ENCODE measurements at places on chromosomes 4 and X.

DNA sequence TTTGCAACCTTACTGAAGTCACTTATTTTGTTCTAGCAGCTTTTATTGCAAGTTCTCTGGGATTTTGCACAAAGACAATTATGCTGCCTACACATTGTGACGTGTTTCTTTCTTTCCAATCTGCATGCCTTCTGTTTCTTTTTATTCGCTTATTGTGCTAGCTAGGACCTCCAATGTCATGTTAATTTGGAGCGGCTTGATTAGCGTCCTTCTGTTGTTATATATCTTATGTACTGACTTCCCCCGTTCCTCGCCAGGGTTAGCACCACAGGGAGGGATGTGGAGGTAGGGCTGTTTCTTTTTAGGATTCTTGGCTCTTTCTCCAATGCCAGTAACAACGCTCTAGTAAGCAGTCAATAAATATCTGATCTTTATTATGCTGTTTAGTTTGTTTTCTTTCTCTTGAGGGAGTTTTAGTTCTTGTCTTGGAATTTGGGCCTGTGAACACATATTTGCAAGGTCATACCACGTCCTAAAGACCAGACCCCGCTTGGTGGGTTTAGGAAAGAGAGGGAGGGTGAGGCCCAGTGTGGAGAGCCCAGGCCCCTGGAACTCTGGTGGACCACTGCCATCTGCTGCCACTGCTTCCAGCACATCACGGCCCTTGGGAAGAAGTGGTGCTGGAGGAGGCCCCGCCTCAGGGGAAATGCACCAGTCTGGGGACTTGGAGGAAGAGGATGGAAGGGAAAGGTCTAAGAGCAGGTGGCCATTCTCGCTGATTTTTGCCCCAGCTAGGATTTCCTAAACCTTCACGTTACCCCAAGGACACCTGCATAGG lies 129.1 kb downstream of the TRIML1 start:
- DNase-seq = no peak

DNA sequence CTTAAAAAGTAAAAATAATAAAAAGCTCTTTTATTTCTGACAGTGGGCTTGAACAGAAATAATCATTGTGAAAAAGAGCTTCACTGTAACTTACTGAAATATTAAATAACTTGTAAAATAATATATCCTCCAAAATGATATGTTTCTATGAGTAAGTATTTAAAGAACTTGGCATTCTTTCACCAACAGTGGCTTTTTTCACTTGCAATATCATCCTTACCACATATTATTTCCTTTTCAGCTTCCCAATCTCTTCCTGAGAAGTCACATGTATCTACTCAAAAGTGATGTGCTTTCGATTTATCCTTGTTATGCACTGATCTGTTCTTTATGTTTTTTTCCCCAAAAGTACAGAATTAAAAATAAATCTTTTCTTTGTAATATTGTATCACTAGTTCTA lies 2.2 kb upstream of the PCDH18 start:
- no peak for DNase-seq

DNA sequence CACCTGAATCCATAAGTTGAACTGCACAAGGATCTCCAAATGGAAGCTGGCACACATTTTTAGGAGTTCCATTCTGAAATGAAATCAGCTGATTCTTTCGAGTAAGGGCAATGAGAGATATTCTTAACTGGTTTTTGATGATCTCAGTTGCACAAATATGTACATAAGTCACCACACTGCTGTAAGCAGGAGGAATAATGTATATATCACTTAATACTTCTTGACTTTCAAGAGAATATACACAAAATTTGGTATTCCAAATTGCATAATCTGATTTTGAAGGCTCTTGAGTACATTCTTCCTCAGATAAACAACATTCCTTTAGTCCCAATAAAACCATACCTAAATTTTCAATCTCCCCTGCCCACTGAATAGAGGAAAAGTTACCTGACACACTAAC lies 8.2 kb downstream of the FANCB start:
- no peak for DNase-seq

DNA sequence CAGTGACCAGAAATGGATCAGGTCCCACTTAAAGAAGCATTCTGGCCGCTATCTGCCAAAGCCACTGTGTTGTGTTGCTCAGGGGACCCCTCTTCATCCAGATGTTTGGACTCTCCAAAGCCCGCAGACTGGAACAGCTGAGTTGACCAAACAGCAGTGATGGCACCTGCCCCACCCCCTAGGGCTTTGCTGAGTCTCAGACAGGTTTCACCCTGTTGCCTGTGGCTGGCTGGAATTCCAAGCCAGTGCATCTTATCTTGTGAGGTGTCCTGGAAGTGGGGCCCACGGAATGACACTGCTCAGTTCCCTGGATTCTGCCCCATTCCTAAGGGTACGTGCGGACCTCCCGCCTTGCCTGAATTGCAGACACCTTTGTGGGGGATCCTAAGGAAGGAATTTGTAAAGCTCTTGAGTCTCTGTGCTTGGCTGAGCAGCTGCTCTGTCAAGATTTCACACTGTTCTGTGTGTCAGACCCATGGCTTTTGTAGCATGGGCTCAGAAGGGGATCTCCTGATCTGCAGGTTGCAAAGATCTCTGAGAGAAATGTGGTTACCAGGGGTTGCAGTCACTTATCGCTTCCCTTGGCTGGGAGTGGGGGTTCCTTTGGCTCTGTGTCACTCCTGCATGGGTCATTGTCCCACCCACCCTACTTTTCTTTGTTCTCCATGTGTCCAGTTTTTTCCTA lies 1707.9 kb upstream of the PCDH10 start:
- DNase-seq = no peak

DNA sequence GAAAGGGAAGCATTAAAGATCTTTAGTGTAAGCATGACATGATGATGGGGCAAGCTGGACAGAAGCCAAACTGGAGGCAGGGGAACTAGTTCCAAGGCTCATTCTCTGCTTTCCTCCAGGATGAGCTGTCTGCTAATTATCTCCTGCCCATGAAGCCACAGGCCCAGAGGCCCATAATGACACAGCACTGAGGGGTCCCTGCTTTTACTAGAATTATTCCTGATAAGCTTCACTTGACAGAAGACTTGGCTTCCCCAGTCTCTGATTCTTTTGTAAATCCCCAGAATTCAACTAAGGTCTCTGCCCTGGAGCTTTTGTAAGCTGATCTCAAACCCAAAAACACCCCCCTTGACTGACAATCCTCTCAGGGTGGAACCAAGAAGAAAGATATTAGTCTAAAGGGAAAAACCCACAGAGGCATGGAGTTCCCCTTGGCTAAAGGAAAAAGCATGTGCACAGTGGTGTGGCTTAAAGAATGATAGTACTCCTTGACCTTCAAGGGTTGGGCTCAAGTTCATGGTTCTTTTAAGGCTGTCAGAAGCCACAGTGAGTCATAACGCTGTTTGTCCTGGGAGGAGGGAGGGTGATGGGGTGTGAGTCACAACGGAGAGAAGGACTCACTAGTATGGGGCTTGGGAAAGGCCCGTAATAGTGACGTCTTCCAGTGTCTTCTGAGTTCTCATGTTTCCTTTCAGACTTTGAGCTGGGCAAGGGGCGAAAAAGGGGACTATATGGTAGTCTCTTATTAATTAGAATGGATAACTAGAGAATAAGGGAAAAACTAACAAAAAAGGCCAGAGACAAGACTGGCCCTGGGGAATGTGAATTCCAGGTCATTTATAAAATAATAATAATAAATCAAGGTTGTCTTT lies 146.0 kb upstream of the CPEB2 start:
- no peak for DNase-seq

DNA sequence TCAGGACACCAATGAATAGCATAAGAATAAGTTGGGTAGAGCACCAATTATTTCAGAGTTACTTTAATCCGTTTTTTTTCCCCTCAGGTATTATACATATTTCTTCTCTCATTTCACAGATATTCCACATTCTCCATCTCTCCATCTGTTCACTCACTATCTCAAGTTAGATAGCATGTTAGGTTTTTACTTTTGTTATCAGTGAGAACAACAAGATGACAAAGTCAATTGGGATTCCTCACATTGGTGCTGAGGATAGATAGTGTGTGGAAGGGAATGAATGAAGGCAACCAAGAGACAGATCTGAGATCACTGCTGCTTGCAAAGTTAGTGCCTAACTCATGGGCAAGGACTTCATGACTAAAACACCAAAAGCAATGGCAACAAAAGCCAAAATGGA lies 112.0 kb upstream of the ETNPPL start:
- DNase-seq = no peak

DNA sequence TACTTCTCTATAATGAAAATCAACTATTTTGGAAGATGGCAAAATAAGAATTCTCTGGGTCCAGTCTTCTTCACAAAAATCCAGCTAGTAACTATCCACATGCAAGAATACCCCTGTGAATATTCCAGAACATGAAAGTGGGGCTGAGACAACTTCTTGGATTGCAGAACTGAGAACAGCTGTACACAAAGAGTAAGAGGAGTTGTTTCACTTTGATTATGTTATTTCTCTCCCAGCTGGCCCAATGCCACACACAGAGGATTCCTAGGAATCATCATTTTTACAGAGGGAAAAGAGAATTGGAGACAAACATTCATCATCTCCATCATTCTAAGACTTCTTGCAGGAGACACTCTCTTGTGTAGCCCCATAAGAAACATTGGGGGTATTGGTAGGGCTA lies 782.2 kb upstream of the LCORL start:
- DNase-seq = no peak

GRCh38 chrX:9351126-9351525 lies 113.7 kb upstream of the TBL1X start:
- no peak for DNase-seq

DNA sequence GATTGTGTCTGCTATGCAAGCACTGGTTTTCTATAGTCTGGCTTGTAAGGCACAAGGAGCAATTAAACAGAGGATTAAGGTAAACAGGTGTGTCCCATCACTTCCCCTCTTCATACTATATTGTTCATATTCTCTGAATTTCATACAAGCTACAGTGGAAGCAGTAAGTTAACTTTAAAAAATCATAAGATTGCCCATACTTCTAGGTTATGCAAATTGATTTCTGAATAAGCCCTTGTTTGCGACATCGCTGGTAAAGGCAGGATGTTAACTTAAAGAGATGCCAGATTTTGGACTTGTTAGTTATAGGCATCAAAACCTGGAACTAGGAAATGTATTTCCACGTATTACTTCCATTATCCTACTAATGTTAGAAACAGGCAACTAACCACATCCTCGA lies 1.0 kb upstream of the TMEM131L start:
- no peak for DNase-seq

GRCh38 chr4:143986180-143986579 lies 33.0 kb downstream of the GYPB start:
- DNase-seq = no peak

DNA sequence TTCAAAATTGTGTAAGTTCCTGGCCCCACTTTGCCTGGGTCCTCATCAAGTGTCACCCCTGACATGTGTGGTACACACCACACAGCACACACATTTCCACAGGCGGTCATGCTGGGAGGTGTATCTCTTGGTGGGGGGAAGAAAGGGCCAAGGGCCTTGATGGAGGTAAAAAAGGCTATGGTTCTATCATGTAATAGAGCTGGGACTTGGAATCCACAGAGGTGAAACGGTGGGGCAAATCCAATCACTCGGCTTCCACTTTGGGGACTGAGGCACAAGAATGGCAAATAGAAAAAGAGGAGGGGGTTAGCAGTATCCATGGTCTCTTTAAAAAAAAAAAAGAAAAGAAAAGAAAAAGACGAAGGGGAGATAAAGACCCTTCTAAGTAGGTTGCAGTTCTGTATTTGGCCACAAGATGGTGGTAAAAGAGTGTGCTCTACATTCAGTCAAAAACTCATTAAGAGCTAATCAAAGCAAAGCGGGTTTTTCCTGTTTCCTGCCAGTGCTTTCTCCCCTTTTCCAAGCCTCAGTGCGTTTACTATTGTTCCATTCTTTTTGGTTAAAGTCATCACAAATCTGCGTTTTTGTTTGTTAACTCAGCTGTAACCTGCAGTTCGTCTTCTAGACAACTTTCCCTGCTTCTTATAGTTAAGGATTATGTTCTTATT lies 37.0 kb upstream of the ATP6AP2 start:
- DNase-seq = no peak

- DNase-seq = no peak
These were observed at the start of gene NRK for GRCh38 chrX:105822138-105823091. NRK (plus strand) TSS chrX:105822539; CDS start chrX:105822846, 307 bp downstream.

DNA sequence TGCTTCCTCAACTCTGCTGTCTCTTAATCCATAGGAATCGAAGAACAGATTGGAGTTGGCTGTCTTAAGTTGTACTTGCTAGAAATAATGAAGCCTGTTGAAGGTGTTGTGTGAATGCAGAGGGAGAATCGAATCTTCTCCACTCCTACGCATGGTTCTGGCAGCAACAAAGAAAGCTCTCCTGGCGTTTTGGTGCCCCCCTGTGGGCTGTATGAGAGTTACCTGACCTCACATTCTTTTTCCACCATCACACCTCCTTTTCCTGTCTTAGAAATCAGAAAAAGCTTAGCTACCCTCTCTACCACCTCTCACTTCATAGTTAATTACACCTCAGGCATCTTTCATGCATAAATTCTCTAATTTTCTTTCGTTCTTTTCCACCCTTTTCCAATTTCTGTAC lies 16.3 kb downstream of the KLF8 start:
- no peak for DNase-seq

- DNase-seq = no peak
These were observed 7.7 kb downstream of the ATP5ME start for GRCh38 chr4:666436-666810.

DNA sequence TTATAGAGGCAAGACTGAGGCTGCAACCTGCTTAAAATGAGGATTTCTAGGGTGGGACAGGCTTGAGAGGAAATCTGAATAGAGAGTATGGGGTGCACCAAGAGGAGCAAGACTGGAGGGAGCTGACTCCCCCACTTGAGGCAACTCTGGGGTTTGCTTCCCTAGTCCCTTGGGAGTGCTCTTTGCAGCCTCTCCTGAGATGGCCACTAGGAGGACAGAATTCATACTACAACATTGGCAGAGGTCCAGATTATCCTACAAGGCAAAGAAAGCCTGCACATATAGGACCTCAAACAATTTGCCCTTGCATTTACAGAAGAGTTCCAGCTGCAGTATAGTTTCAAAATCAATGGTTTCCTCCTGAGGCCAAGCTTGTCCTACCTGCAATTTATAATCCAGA lies 830.9 kb downstream of the TECRL start:
- DNase-seq = no peak

DNA sequence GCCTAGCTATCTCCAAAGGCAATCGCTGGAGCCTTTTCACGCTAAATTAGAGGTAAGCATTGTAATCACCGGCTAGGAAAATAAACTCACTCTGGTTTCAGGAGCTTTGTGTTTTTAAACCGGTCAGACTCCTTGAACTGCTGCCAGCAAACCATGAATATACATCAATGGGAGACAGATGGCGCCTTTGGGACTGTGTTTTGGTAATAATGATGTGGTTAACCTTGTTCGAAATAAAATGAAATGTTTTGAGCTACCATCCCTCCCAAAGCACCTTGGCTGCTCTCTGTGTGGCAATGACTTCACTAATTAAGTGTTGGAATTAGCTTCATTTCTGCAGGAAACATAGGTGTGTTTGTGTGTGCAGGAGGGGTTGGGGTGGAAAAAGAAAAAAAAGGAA lies 65.3 kb downstream of the CLNK start:
- DNase-seq = no peak

- no peak for DNase-seq
These were observed 63.4 kb downstream of the NFKB1 start for GRCh38 chr4:102564399-102565059.

All from activated CD8-positive, alpha-beta memory T cell treated with anti-CD3 and anti-CD28 coated beads for 1 hour (primary cell).